GM12864 (cell line): ENCODE measurements at places on chromosomes 16 and 17.

DNA sequence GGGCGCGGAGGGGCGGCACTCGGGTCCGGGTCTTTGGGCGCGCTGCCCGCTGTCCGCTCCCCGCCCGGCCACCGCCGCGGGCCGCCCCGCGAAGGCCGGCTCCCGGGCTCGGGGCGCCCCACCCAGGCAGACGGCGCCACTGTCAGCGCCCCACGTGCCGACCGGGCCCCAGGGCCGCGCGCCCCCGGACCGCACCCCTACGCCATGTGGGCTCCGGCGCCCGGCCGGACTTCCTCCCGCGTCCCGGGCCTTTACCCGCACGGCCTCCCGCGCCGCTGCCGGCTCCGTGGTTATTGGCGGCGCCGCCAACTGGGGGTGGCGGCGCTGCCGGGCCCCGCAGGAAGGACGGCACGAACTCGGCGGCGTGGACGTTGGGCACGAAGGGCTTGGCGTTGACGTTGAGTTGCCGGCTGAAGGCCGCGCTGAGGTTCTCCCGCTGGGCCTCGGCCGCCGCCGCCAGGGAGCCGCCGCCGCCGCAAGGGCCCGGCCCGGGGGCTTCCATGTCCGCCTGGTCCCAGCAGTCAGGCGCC, 577 bp downstream of the GSPT1 start:
- no peak for DNase-seq

DNA sequence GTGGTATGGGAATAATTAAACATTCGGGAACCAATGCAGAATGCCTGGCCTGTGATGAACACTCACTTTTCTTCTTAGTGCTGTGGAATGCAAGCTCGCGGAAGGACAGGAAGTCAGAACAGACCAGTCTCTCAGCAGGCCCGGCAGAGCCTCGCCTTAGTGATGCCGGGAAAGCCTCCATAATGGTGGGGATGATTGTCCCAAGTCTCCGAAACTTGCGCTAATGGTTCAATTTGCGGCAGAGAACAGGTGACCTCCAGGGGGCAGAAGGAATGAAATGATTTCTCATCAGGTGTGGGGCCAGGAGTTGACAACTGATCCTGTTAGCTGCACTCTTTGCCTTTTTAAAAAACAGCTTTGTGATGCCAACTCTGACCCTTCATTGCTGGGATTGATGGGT, 170.6 kb downstream of the GSG1L start:
- no peak for DNase-seq

DNA sequence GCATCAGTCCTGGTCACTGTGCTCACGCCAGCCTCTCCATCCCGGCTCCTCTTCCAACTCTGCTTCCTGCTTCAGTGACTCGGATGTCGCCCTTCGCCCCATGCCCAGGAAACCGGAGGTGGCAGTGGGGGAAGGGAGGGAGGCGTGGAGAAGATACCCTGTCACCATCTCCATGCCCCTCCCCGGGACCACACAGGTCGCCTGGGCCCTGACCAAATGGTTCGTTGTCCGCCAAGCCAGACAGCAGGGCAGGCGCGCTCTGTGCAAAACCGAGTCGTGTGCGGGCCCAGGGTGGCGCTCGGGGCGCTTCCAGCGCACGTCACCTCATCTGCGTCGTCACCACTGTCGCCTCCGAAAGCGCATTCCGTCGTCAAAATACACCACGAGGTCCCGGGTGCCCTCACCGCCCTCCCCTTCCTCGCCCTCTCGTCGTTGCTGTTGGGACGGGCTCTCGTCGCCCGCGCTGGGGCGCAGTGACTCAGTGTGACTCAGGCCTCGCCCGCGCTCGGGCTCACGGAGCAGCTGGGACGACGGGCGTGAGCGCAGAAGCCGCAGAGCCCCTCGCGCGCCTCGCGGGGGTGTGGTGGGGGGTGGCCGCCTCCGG, 39.2 kb downstream of the ZNF778 start:
- no peak for DNase-seq

GRCh38 chr17:12390631-12391030, 275.1 kb upstream of the MYOCD start:
- DNase-seq = no peak

GRCh38 chr16:4385789-4386450, 14.3 kb downstream of the VASN start:
- DNase-seq = no peak

- peak; percentile 8 for DNase-seq
Measured at GRCh38 chr17:57552114-57552624, 192.9 kb downstream of the CCDC182 start.

DNA sequence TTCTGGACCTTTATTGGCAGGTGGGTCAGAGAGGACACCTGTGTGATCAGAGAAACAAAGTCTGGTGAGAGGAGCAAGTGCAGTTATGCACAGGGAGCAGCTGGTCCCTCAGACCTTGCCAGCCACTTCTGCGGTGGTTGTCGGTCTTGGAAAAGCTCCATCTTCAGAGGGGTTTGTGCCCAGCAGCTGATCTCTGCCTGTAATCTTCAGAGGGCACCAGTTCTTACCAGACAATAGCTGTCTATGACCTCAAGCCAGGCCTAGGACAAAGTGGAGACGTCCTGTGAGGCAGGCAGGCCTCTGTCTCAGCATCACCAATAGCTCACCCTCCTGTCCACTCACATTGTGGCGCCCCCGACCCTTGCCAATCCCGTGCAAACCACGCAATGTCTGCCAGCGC, 66.5 kb upstream of the TBX2 start:
- DNase-seq = no peak

- DNase-seq = no peak
Measured at GRCh38 chr16:73350707-73351452, 303.0 kb upstream of the ZFHX3 start.

- no peak for DNase-seq
Measured at GRCh38 chr17:80124351-80124981, 22.5 kb downstream of the EIF4A3 start.

GRCh38 chr16:11967195-11967911, 2.3 kb downstream of the TNFRSF17 start:
- DNase-seq = no peak

GRCh38 chr17:17495536-17496188, 533 bp downstream of the RASD1 start:
- no peak for DNase-seq

- DNase-seq = no peak
Measured at GRCh38 chr17:46115699-46116098, 77.5 kb downstream of the KANSL1 start.

- no peak for DNase-seq
Measured at GRCh38 chr17:29914819-29915537, 15.1 kb downstream of the SSH2 start.

DNA sequence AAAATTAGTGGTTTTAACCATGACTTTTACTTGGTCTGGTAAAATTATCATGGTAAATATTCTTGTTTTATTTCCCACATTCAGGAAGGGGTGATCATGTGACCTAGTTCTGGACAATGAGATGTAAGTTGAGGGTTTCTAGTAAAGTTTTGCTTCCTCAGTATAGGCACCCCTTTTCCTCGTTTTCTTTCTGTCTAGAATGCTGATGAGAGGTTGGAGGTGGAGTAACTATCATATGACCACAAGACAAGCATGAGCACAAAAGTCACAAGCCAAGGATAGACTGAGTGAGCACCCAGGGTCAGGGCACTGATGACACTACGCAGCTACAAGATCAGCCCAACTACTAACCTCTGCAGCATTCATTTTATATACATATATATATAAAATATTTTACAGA, 53.9 kb downstream of the MYO1D start:
- no peak for DNase-seq

DNA sequence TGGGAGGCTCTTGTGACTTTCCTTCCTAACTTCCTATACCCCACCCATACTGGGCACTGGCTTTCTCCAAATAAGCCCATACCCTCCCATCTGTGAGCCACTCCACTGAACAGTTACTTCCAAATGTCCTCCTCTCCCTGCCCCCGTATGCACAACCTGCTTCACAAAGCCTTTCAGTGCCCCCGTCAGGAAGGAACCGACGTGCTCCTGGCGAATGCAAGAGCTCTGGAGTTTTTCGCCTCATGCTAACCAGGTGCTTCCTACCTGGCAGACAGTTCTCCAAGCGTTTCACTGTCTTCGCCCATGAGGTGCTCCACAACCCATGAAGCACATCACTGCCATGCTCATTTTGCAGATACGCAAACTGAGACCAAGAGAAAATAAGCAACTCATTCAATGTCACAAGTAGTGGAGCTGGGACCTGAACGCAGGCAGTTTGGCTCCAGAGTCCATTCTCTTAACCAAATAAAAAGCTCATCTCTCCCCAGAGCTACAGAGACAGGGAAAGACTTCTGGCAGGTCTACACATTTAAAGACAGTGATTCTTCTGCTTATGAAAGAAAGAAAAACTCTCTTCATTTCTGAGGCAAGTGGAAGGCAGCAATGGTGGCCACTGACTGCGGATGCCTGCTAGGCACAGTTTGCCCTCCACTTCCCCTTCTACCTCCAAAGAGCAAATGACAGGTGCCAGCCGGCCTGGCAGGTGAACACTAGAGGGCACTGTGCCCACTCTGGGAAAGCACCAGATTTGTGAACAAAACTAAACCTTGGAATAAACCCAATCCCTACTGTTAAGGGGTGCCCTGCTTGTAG, 23.8 kb downstream of the SPHK1 start:
- no peak for DNase-seq

GRCh38 chr17:44335968-44336367, 9.1 kb upstream of the GRN start:
- DNase-seq = no peak

DNA sequence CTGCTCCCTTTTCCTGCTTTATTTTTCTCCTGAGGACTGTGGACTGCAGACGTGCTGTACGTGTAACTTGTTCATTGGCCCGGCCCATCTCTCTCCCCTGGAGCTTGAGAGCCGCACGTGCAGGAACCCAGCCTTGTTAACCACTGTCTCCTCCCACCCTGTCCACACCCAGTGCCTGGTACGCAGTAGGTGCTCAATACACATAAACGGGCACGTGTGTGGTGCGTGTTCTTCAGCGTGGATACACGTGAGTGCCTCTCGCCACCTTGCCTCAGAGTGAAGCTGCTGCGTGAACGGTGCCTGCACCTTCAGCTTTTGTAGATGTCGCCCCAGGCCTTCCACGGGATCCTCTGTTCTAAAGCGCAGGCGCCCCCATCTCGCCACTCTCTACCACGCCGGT, 96.3 kb upstream of the CHMP6 start:
- DNase-seq = no peak

GRCh38 chr17:58755577-58756245, at the start of gene PPM1E:
Gene PPM1E (plus strand): TSS chr17:58755854.
- DNase-seq = no peak

DNA sequence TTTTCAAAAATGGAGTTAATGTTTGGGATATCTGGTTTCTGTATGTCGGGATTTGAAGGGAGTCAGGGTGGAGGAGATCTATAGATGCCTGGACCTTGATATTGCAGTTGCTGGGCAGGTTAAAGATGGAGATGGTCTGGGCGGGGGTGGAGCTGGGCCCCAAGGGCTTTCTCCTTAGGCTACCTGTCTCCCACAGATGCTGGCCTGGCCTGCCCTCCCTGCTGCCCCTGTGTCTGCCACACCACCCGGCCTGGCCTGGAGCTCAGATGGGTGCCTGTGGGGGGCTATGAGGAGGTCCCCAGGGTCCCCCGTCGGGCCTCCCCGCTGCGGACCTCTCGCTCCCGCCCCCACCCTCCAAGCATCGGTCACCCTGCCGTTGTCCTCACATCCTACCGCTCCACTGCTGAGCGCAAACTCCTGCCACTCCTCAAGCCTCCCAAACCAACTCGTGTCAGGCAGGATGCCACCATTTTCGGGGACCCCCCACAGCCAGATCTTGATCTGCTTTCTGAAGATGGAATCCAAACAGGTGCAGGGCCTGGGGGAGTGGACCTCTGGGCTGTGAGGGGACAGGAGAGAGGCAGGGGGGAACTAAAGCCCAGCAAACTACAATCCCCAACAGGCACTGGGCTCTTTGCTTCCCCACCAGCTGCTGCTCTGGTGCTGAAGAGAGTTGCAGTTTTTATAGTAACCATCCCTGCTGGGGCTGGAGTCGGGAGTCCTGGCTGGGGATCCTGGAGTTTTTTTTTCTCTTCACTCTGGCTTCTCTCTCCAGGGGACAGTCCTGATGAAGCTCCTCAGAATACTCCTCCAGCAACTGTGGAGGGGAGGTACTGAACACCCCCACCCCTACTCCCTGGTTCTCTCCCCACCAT, 2.9 kb downstream of the ARHGEF15 start:
- DNase-seq = no peak

DNA sequence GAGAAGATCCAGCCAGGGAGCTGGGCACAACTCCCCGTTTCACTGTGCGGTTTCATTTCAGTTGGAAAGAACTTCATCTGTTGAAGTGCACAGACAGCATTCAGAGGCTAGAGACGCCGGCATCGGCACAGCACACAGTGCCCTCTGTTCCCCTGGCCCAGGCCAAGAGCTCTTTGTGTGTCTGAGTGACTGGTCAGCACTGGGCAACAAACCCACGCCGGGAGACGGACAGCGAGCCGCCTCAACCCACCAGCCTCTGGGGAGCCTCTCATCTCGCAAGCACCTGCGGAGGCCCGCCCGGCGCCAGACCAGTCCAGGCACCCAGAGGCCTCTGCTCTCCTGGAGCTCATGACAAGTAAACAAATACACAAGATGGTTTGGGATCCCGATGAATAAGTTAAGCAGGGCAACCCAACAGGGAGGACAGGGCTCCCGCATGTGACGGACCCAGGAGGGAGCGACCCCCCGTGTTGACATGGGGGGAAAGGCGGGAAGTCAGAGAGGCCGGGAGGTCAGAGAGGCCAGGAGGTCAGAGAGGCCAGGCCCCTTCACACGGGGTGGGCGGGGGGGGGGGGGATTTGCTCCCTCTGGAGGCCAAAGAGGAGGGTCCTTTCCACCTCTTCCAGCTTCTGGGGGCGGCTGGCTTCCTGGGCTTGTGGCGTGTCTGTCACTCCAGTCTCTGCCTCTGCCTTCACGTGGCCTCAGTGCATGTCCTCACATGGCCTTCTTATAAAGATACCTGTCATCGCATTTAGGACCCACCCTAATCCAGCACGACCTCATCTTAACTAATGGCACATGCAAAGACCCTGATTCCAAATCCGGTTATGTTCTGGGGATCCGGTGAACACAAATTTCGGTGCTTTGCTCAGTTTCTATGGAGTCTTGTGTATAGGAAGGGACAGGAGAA, 25.8 kb upstream of the KLHDC4 start:
- no peak for DNase-seq

GRCh38 chr17:75060434-75061054, 13.5 kb downstream of the KCTD2 start:
- no peak for DNase-seq

- no peak for DNase-seq
Measured at GRCh38 chr16:81604960-81605383, 160.4 kb downstream of the CMIP start.

GRCh38 chr17:27559506-27560481, 71.2 kb upstream of the LGALS9 start:
- DNase-seq = no peak

- no peak for DNase-seq
Measured at GRCh38 chr17:60386147-60387058, 5.5 kb downstream of the USP32 start.

DNA sequence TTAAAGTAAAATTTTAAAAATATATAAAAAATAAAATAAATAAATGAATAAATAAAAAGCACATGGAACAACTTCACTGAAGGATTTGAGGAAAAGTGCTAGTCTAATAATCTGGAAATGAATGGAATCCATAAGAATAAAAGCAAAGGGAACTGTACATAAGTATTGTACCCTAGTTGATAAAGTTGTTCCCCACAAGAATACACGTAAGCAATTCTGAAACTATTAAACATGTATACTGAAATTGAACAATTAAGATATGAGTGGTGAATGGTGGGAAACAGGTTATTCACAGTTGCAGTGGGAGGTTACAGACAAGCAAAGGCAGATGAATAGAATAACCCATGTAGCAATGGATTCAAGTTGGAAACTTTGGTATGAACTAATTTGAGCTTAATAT, 853.2 kb upstream of the SOX9 start:
- DNase-seq = no peak
